Activated T-helper 1 cell treated with anti-CD3 and anti-CD28 coated beads, Interleukin-12 subunit alpha, Interleukin-12 subunit beta, Interleukin-2, Interleukin-4 antibody, amounts not matched to agents 30 ng/mL and 10 ng/mL and 1 ng/mL, durations not matched to agents 14 hours and 24 hours and 36 hours (primary cell): ENCODE measurements at places on chromosomes 7 and 10.

GRCh38 chr10:93468461-93469213, 13.5 kb downstream of the MYOF start:
- no peak for DNase-seq

DNA sequence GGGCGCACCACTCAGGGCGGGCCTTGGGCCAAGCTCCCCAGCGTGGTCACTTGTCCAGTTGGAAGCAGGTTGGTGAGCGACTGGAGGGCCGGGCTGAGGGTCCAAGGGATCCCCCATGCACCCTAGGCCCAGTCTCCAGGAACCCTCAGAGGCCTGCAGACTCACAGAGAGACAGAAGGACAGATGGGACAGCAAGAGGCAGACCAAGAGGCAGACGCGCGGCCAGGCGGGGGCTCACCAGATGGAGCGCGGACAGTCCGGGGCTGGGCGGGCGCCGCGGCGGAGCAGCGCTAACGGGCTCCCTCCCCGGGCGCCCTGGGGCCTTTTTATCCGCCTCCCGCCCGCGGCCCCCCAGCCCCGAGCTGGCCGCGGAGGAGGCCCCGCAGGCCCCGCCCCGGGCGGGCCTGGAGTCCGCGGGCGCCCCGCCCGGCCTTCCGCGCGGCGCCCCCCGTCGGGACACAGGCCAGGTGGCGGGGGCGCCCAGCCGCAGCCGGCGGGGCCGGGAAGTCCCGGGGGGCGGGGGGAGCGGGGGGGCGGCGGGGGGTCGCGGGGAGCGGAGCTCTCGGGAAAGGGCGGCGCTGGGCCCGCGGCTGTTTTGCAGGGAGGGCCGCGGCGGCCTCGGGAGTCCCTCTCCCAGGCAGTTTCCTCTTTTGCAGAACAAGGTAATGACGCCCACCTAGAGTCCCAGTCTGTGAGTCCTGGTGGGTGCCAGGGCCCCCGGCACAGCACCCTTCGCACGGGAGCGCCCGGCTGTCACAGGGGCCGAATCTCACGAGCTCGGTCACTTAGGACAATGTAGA, at the start of gene LOXL4:
TSS of gene LOXL4 (minus strand) at position 301 of the 800 bp plus-strand sequence. CDS start 5,175 bp downstream, outside the sequence.
- DNase-seq, result no peak

DNA sequence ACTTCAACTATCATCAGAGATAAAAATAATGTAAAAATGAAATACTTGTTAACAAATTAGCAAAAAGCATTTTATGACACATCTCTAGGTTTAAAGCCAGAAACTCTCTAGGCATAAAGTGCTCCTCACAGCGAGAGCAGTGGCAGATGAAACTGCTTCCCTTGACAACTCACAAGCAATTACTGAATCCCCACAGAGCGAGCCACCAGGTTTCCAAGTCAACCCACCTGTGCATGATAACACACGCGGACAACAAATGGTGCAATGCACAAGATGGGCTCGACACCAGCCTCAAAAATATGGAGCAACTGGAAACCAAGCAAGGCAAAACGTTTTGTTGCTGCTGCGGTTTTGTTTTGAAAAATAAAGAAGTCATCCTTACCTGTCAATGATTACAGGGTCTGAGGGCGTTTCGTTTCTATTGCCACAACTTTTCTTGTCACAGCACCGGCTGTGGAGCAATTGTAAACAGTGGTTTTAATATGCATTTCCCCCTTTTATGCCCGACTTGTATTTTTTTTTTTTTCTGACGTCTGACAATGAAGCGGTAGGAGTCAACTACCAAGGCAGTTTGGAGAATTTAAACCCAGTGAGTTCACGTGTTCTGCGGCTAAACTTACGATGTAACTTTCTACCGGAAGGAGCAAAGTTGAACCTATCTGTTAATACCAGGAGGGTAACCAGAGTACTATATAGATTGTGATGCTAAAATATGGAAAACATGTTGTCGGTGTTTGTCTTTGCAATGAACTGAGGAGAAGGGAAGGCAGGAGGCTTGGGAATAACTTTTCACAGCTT, 7.0 kb downstream of the EBF3 start:
- DNase-seq, result no peak

DNA sequence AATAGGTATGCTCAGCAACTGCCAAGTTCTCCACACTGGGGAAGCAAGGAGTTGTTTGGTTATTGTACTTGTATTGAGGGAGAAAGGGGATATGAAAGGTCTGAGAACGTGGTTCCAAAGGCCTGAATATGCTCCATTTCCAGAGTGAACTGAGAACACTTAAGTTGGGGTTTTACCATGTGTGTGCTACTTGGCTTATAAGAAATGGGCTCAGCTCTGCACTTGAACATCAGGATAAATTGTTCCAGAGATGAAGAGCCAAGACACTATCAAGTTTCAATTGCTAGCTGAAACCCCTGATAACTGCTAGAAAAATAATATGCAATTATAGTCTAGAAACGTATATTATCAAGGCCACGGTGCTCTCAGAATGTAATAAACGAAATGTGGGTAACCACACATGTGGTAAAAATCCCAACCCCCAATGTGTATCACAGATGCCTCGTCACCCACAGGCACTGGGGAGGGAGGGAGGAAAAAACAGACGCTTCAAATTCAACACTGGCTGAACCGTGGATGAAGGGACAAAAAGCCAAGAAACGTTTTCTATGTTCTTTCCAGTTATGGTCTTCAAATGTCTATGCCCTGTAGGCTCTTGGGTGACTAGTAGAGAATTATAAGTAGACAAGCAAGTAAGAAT, 16.3 kb downstream of the ELMO1 start:
- no peak for DNase-seq

DNA sequence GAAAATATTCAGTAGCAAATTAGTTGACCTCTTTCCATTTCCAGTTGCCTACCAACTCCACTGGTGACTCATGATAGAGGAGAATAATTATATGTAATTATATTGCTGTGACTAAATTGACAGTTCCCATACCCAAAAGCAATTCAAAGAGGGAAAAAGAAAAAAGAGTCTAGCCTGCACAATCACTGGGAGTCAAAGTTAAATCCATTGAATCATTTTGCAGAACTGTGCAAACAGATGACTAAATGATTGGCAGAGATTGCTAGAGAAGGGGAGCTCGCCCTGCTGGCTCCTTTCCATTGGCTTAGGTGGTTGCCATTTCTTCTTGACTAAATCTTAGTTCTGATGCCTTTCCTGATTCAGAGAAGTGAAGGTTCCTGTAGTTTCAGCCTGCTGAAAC, 1228.6 kb upstream of the SORCS1 start:
- DNase-seq, result no peak
